ENCODE measurements at places on chromosomes 12 and 14. TPM values are rescaled to one million over a fixed set of nuclear protein-coding genes. Genes with fewer than 3 reads are reported as not detected.

TMEM63C gene
- 39.9 TPM for total RNA-seq

GZMB gene
- total RNA-seq: not detected

DBX2 gene
- total RNA-seq: not detected

P2RX2 gene
- 4.1 TPM for total RNA-seq

C14orf180 gene
- not detected for total RNA-seq

PPP4R4 gene
- 1.6 TPM for total RNA-seq

Measured in glutamatergic neuron (in vitro differentiated cells).